ENCODE measurements at places on chromosomes 3 and 15. TPM values are rescaled to one million over a fixed set of nuclear protein-coding genes. Genes with fewer than 3 reads are reported as not detected.

The CFAP100 gene
- polyA plus RNA-seq, result 1.1 TPM

The BSN gene
- 1.6 TPM for polyA plus RNA-seq

The GCNT3 gene
- polyA plus RNA-seq, result 0.51 TPM

The SERPINI2 gene
- polyA plus RNA-seq, result 0.78 TPM
